COR-L47 (cell line): ENCODE measurements at places on chromosomes 12 and 14.

DNA sequence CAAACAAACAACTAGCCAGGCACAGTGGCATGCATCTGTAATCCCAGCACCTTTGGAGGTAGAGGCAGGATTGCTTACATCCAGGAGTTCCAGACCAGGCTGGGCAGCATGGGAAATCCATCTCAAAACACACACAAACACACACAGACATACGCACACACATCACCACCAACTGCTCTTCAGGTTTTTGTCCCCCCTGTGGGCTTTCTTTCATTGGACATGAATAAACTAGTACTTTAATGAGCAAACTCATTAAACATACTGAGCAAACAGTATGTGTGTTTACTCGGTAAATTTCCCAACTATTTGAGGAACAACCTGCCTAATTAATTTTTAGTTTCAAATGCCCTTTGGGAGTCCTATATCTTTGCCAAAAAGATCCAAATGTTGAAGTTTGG, 10.1 kb upstream of the RASSF3 start:
- peak; percentile 95 for DNase-seq

DNA sequence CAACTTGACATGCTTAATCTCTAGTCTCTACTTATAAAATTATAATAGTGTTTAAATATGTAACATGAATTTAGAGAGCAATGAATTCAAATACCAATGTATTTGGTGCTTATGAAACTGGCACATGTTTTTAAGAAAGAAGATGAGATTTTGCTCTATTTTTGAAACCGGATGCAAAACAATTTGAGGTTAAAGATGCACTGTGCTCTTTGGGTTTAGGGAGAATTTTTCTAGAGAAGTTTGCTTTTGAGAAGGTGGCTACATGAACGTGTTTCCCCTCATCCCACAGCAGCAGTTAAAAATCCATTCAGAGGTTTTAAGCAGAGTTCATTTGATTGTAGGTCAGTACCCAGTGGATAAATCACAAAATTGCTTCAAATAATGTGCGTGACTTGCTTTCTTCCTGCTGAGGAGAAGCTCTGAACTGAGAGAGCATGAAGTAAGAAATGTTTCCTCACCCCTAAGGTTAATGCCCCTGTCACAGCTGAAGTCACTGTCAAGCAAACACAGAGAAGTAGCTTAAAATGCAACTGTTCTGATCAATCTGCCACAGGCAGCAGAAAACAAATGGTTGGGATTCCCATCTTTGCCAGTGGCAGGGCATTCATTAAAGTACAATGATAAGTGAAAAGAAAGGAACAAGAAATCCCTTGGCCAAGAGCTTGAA, 241.9 kb upstream of the SYT1 start:
- DNase-seq, result no peak

DNA sequence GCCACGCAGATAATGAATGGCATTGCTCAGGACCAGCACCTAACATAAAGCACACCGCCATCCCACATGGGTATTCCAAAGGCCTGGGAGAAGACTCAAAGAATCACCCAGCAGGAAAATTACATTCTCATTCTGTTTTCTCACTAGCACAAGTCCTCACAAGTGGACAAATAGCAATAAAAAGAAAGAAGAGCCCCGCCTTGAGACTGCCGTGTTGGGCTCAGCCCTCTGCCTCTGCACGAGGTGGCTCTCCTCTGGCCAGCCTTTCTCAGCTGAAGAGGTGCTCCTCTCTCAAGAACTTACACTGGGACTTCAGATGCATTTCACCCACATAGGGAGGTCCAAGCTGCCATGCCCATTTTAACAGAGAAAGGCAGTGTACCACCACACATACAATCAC, 207.5 kb downstream of the SPTSSA start:
- no peak for DNase-seq

GRCh38 chr14:71242237-71242748, 335.0 kb downstream of the PCNX1 start:
- no peak for DNase-seq

- no peak for DNase-seq
Observed at GRCh38 chr14:78593949-78594348, 423.8 kb downstream of the NRXN3 start.

GRCh38 chr14:105198588-105198987, 17.5 kb upstream of the NUDT14 start:
- no peak for DNase-seq
